ENCODE measurements at places on chromosomes 1 and 21.

DNA sequence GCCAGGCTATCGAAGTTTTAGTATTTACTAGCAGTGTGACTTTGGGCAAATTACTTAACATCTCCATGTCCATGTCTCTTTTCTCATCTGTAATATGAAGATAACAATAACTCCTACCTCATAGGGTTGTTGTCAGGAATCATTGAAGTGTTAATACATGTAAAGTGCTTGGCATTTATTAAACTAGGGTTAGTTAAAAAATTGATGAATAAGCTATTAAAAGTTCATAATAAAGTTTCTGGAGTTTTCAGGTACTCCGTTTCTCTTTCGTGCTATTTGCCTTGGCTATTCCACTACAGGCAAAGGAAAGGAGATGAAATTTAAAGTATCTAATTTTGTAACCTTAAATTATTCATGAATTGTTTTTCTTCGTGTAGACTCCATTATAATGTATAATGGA lies 16.7 kb downstream of the LRRC8D start:
- no peak for DNase-seq

DNA sequence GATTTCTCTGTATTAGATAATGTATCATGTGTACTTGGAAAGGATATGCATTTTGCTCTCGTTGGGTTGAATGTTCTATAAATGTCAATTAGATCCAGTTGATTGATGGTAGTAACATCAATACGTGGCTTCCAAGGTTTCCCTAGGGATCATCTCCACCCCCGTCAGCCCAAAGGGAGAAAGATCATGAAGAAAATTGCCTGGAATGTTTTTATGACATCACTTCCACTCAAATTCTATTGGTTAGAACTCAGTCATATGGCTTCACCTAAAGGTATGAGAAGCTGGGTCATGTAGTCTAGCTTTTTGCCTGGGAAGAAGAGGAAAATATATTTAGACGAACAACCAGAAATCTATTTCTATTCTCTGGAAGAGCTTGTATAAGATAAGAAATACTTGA lies at the start of gene C1orf185:
TSS of gene C1orf185 (plus strand) at position 253 of the 400 bp plus-strand sequence. CDS start at position 259, 6 bp downstream.
- no peak for DNase-seq

- no peak for DNase-seq
Measured at GRCh38 chr1:91854852-91855534, 31.0 kb downstream of the TGFBR3 start.

DNA sequence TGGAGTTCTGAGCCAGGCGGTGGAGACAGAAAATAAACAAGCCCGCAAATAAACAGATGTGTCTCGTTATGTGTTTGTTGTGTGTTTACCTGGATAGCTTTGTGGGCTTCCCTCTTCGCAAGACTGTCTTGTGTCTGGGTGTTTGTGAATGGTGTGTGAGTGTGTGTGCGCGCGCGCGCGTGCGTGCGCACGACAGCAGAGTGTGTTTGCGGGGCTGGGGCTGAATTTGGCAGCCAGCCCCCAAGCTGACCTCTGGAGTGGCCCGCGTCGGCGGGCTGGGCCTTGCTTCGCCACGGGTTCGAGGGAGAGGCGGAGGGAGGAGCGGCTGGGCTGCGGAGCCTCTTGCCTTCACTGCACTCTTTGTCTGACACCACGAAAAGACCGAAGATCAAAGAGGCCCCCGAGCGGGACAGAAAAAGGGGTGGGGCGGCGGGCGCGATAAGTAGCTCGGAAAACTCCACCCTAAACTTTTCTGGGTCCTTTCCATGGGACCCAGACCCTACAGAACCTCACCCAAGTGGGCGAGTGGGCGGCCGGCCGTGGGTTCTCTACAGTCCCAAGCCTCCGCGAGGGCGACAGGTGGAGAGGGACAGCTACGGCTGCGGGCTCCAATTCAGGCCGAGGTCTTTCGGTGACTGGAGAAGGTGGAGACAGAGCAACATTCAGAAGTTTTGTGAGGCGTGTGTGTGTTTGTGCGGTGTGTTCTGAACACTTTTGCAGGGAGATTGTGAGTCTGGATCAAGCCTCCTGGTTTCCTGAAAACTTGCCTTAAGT lies 14.5 kb downstream of the PAX7 start:
- no peak for DNase-seq

DNA sequence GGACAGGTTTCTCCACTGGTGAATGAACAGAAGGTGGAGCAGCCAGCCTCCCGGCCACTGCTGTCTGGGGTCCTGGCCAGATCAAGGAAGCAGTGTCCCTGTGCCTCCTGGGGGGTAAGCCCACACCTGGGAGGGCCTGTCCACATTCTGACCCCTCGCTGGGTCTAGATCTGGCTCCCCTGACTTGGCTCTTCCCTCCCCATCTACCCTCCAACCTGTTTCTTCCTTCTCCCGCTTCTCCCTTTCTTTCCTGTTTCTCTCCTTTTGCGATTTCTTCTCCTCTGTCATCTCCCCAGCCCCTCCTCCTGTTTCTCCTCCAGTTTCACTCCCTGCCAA lies 378 bp downstream of the RORC start:
- no peak for DNase-seq

GRCh38 chr1:16156848-16157495 lies 1.1 kb upstream of the EPHA2 start:
- no peak for DNase-seq

DNA sequence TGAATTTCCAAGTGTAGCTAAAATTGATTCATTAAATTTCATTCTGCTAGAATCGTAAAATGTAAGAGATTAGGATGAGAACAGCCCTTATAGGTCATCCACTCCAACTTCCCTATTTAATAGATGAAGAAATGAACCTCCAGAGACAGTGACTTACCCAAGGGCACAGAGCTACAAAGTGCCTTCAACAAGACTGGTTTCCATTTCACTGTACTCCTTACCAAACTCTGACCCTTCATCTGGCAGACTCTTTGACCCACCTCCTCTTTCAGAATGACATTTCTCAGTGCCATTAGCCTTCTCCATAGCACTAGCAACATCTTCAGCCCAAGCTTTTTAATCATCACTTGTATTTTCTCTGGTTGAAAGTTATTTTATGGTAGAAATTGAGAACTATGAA lies 161.3 kb downstream of the NEK7 start:
- DNase-seq: no peak
